ENCODE measurements at places on chromosomes 2 and 18.

DNA sequence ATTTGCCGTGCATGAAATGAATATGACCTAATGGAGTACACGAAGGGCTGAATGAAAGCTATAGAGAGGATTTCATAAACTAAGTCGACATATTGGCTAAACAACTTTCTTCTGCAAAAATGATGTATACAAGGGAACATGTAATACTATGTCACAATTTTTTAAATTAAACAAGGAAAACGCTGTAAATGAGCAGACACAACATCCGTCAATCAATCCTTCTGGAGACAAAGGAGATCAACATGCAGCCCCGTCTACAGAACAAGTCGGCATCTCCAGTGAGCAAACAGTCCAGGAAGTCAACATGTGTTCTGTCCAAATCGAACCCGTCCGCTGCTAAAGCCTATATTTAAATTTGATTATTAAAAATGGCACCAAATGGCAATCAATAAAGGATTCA is 180.8 kb downstream of the TCF4 start:
- DNase-seq, result no peak

DNA sequence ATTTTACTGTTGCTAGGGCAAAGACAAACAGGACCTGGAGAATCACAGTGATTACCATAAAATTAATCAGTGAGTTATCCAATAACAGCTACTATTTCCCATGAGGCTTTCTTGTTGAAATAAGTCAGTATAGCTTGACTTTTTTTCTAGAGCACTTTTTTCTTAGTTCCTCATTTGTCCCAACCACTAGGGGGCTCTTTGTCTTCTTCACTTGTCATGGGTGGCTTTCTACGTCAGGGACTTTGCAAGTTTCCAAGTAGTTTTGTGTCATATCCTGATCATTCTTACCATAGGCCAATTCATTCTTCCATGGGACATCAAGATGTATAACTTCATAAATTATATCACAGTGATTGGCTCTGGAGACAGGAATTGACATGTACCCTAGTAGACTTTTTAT is 1019.6 kb upstream of the PIK3C3 start:
- peak; percentile 3 for DNase-seq

DNA sequence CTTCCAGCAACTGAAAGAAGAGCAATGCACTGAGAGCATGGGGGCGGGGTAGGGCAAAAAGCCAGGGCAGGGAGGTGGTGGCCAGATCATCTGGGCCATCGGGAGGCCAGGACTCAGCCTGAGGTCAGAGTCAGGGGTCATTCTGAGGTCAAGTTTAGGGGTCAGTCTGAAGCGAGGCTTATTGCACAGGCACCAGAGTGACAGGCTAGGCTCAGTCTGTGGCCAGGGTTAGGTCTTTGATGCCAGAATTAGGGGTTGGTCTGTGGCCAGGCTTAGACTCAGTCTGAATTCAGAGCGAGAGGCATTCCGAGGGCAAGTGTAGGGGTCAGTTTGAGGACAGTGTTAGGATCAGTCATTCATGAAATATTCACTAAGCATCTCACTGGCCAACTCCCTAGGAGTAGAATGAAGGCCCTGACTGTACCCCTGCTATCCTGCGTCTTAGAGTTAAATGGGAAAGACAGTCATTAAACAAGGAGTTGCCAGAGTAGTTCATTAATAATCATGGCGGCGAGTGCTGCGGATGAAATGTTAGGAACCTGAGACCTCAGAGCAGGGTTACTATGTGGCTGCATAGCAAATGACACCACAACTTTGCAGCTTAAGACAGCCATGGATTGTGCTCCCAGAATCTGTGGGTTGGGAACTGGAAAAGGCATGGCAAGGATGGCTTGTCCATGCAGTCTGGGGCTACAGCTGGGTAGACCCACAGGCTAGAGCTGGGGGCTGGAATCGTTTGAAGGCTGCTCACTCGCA is 198.7 kb downstream of the CYP26B1 start:
- DNase-seq, result peak; percentile 82

GRCh38 chr18:67735506-67735905 is 219.0 kb upstream of the DSEL start:
- no peak for DNase-seq

DNA sequence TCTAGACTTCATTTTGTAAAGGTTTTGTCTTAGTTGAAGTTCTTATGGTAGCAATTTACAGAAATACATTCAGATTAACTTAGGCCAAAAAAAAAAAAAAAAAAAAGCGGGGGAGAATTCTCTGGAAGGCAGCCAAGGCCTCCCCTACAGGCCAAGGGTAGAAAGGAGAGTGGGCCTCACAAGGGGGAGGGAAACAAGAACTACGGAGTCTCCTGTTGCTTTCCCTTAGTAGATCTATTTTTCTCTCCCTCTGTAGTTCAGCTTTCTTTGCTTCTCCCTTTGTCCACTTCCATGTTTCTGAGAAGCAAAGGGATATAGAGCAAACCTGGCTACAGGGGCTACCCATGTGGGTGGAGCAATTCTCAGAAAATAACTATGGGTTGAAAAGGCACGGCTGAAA is 2.4 kb upstream of the STK11IP start:
- no peak for DNase-seq

DNA sequence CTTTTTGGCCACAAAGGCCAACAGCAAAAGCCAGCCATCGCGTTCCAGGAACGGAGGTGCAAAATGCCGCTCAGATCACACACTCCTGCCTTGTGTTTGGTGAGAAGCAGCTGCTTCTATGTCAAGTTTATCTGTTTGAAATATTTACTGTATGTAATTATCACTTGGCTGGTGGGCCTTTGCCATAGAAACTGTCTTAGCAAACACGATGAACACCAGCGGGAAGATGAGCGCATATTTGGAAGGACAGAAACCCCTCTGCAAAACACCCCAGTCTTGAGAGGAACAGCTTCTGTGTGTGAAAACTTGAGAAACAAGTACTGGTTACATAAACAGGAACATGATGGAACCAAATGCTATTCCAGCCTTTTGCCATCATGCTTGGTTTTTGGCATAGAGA is 59.7 kb downstream of the SCG2 start:
- DNase-seq, result no peak

GRCh38 chr2:204225671-204226073 is 289.1 kb downstream of the ICOS start:
- DNase-seq, result no peak

- no peak for DNase-seq
These were observed 81.9 kb upstream of the ZNF397 start for GRCh38 chr18:35158728-35159450.

- no peak for DNase-seq
These were observed 1271.7 kb downstream of the CNTNAP5 start for GRCh38 chr2:125296742-125297141.

DNA sequence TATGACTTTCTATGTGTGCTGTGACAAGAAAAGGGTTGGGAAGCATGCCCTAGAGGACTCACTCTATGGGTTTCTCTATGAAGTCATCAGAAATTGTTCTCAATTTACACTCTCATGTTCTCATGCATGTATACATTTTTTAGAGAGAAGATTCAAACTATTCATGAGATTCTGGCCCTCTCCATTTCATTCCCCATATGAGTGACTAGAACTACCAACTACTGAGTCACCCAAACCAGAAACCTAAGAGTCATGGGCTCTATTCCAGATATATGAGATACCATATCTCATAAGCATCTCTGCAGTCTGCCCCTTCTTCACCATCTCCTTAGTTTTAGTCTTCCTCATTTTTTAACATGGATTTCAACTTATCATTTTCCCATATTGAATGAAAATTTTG is 87.7 kb downstream of the EXOC6B start:
- DNase-seq, result no peak

GRCh38 chr2:230202430-230203109 is 17.2 kb downstream of the SP110 start:
- no peak for DNase-seq

- no peak for DNase-seq
These were observed 23.1 kb upstream of the FAHD2A start for GRCh38 chr2:95379371-95379831.

DNA sequence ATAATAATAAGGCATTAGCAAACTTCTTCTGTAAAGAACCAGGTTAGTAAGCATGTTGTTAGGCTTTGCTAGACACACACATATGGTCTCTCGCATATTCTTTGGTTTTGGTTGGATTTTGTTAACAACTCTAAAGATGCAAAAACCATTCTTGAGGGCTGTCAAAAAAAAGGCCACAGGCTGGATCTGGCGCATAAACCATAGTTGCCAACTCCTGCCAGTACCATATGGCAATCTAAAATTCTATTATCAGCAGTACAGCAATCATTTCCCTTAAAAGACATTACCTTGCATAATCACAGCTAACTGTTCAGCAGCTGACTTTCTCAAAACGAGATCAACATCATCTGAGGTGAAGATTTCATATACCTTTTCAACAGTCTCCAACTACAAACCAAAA is 63.5 kb downstream of the RTTN start:
- DNase-seq, result no peak

DNA sequence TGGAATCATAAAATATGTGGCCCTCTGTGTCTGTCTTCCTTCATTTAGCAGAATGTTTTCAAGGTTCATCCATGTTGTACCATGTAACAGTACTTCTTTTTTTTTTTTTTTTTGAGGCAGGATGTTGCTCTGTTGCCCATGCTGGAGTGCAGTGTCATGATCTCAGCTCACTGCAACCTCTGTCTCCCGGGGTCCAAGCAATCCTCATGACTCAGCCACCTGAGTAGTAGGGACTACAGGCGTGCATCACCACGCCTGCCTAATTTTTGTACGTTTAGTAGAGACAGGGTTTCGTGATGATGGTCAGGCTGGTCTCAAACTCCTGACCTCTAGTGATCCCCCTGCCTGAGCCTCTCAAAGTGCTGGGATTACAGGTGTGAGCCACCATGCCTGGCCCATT is 31.2 kb downstream of the RAB1A start:
- DNase-seq, result no peak

DNA sequence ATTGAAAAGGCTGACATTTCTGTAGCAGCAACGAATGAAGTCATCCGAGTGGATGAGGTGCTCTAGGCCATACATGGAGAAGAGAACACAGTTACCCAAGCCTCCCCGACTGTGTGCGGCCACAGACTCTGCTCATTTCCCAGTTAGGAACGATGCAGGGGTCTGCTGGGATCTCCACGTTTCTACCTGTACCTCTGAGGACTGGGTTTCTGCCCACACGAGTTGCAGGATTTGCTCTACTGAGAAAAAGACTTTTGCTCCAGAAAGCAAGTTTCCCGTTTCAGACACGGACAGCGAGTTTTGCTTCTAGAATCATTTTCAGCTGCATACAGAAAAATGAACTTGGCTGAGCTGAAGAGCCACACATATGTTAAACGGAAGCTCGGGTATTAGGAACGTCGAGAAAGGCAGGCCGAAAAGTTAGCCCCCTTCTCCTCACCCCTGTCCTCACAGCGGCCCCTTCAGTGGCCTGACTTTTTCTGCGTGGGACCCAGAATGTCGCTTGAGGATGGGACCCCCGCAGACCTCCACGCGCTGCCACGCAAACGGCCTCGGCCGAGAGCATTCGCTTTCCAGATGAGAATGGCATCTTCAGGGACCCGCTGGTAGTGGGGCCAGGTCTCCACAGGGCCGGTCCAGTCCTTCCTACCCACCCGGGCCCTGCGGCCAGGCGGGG is 582 bp upstream of the RAB31 start:
- DNase-seq, result no peak

GRCh38 chr2:173171924-173172643 is 96.4 kb downstream of the MAP3K20 start:
- DNase-seq, result no peak

GRCh38 chr2:109185338-109185737 is 56.3 kb downstream of the SH3RF3 start:
- peak; percentile 77 for DNase-seq

GRCh38 chr2:218832081-218832480 is 478 bp upstream of the PRKAG3 start:
- DNase-seq, result no peak

- no peak for DNase-seq
These were observed 22.2 kb downstream of the DDX1 start for GRCh38 chr2:15613736-15614429.

DNA sequence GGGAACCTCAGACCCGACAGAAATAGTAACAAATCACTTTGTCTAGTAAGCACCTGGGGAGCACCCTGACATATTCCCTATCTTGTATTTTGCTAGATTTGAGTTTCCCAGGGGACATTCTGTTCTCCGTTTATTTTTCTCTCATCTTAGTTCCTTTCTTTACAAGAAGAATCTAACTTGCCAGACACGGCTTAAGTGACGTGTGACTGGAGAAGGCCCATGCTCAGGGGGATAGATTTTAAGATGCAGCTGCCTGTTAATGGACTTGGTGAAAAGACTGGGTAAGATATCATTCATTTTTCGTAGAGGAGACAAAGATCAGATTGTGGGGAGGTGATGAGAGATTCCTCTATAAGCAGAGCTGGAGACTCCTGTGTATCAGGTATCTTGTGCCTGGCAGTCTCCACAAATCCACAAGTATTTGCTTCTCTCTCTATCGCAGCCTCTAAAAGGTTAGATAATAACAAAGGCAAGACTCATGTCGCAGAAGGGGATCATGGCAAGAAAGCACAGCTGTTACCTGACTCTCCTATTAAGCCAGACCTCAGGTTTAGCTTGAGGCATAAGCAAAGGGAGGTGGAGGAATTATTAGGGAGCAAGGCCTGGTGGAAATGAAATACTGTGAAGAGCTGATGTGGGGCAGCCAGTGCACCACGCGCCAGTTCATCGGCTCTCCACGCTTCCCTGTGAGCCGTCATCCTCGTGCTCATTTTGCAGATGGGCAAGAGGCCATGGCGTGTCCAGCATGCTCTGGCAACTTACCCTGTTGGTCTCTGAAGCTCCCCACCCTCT is 347.2 kb upstream of the TNP1 start:
- DNase-seq, result no peak

GRCh38 chr2:218960309-218961165 is 1.1 kb downstream of the CDK5R2 start:
- no peak for DNase-seq

GRCh38 chr2:223727562-223727961 is 109.8 kb downstream of the AP1S3 start:
- peak; percentile 36 for DNase-seq

DNA sequence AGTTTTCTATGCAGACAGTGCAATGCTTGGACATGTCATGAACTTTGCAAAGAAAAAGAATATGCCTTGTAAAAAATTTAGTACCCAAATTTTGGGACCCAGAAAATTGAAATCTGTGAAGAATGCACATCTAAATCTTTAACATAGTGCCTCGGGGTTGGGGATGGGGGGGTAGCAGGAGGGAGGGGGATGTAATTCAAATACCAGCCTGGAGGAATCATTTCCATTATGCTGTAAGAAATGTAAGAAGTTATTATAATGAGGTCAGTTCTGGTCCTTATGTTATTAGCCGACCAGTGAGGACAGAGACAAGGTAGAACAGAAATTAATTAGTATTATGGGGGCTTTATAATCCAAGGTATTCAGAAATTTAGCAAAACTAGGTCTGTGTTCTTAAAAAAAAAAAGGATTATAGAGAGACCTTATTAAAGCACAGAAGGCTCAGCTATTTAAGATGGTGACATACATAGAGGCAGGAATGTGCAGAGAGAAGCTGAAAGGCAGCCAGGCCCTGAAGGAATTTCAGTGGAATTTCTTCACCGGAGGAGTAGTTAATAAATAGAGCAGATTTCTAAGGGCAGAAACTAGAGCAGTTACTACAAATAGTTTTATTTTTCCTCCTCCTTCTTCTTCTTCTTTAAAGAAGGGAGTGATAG is 89.0 kb upstream of the RBMS1 start:
- DNase-seq, result peak; percentile 53
